Eye (tissue), 1 donor: ENCODE measurements at places on chromosomes 3 and 15.

DNA sequence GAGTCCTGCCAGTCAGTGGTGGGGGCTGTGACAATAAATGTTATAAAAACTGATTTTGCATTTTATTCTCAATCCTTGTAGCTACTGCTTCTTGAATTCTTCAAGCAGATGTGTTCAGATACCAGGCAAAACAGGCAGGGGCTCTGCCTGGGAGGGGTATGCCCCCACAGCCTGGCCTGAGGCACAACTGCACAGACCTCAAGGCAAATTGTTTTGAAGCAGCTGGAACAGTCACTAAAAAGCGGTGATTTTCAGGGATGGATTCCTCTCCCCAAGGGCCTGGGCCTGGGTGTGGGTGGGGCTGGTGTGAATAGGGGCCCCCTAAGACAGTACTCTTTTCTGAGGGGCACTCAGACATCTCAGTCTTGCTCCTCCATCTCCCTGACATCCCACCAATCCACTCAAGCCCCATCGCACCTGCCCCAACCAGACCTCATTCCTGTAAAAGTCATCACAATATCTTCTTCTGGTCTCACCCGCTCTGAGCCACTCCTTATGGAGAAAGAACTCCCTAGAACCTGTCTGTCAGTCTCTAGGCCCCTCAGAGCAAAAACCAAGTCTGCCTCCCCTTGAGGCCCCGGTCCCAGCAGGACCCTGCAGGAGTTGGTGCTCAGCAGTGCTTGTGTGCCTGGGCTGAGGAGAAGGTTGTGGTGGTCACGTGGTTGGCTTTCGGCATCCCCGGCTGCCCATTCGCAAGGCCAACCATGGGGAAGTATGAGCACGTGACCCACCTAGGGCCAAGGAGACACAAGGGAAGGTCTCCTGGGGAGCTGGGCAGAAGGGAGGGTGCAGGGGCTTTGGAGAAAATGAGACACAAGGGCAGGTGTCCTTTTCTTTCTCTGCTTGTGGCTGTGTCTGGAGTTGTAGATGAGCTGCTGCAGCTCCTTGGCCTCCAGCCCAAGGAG lies 2.9 kb upstream of the PSTPIP1 start:
- no peak for DNase-seq

- DNase-seq: no peak
Measured at GRCh38 chr15:90103701-90104329, 1.5 kb upstream of the IDH2 start.

DNA sequence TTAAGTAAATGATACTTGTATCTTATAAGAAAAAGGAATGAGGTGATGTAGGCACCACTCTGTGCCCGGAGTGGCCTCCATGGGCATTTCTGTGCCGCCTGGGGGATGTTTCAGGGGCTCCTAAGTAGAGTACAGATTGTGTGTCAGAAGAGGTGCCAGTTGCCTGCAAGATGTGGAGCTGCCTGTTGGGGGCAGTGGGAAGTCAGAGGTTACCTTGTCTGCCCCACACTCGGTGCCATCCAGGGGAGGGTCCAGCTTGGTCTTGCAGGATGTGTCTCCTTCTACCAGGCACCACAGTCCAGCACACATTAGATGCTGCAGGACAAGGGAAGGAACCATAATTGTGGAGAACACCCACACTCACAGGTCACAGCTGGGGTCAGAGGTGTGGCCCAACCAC lies 208.8 kb downstream of the ADAMTS17 start:
- no peak for DNase-seq

- DNase-seq: no peak
Measured at GRCh38 chr3:179853176-179853575, 183.6 kb downstream of the PEX5L start.

DNA sequence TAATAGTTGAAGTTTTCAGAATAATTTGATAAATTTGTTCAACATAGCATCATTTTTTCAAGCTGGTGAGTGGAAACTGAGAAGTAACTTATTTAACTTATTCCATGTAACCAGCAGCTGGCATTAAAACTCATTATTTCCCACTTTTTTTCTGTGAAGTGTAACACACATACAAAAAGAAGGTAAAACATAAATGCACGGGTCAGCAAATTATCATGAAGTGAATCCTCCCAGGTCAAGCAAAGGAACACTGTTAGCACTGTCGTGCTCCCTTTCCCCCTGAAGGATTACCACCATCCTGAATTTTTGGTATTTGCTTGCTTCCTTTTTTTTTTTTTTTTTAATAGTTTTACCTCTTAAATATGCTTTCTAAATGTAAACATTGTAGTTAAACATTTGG lies 77.6 kb upstream of the LRRFIP2 start:
- no peak for DNase-seq

- DNase-seq: no peak
Measured at GRCh38 chr3:88926221-88926620, 181.2 kb upstream of the EPHA3 start.

DNA sequence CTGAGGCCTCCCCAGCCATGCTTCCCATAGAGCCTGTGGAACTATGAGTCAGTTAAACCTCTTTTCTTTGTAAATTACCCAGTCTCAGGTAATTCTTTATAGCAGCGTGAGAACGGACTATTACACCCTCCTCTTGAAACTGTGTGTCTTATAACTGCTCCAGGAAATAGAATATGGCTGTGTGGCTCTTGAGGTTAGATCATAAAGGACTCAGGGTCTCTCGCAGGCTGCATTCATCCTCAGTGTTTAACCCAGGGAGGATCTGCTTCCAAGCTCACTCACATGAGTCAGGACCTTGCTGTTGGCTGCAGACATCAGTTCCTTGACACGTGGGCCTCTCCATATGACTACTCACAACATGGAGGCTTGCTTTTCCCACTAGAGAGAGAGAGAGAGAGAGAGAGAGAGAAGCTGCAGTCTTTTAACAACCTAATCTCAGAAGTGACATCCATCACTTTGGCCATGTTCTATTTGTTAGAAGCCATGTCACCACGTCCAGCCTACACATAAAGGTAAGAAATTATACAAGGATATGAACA lies 114.3 kb upstream of the UBE2E1 start:
- DNase-seq: no peak

GRCh38 chr3:78900880-78901279 lies 866.9 kb downstream of the ROBO1 start:
- DNase-seq: no peak

GRCh38 chr3:53715815-53716483 lies 130.3 kb downstream of the CHDH start:
- no peak for DNase-seq

DNA sequence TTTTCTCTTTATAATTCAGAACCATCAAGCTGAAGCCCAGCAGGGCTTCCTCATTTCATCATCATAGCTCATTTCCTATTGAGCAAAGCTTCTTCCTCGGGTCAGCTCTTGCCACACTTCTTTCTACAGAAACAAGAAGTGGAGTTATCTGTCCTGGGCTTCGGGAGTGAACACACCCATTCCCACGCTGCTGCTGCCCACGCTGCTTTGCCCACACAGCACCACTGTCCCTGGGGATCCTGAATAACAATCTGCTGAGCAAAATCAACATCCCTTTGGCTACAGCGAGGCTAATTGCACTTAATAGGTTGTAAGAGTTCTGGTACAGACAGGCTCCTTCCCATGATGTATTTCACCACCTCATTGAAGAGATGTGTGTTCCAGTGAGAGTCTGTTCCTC lies 23.7 kb downstream of the CEP19 start:
- DNase-seq: no peak
